ENCODE measurements at places on chromosomes 12 and 14.
A peak's percentile ranks its signal among the peaks of the same experiment; 100 is the strongest.

DNA sequence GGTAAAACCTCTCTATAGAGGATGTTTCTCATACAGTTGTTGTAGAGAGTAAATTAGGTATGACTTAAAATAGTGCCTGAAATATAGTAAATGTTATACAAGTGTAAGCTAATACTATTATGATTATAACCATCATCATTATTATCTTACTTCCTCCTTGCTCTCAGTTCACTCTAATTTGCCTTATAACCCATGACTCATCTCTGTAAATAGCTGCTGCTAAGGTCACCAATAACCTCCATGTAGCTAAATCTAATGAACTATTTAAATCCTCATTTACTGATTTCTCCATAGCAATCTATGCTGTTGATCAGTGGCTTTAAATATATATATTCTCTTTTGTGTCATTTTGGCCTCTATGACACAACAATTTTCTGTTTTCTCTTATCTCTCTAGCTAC lies 109.6 kb downstream of the RMST start:
- DNase-seq: no peak

DNA sequence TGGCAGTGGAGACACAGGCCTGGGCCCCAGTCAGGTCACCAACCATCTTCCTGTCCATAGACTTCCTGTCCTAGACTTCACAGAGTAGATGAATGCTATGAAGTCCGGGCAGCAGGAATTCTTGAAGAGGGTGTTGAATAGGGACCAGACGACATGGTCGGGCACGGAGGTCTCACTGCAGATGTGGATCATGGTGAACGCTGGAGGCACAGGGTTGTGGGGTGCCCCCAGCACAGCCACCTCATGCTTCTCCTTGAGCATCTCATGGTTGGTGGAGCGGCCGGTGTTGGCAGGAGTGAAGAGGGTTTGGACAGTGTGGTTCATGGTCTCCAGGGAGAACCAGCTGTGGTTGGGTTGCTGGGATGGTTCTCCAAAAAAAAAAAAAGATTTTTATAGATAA lies 55.8 kb upstream of the AMIGO2 start:
- DNase-seq: no peak

DNA sequence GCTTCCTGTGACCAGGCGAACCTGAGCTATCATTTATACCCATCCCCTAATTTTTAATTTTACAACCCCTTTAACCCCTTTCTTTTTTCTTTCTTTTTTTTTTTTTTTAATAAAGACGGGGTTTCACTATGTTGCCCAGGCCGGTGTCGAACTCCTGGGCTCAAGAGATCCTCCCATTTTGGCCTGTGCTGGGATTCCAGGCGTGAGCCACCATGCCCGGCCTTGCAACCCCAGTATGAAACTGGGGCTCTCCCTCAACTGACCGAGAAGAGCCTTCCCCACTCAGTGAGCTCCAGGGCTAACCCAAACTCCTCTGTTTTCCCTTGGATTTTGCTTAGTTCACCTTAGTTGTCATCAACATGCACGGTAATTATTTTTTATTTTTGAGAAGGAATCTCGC lies 992 bp downstream of the CPSF2 start:
- no peak for DNase-seq

DNA sequence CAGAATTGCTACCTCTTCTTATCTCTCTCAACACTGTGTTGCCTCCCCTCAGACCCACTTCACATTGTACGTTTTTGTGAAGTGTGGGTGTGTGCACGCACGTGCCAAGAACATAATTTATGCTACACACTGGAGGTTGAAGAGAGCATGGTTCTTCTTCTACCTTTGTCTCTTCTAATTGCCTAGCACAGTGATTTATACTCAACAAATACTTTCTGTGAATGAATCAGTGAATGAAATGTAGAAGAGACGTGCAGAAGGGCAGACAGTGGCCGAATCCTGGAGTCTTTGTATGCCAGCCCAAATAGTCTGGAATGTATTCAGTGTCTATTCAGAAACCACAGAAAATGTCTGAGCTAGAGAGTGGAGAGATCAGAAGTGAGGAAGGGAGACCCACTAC lies 4.6 kb upstream of the SAMD4A start:
- no peak for DNase-seq

DNA sequence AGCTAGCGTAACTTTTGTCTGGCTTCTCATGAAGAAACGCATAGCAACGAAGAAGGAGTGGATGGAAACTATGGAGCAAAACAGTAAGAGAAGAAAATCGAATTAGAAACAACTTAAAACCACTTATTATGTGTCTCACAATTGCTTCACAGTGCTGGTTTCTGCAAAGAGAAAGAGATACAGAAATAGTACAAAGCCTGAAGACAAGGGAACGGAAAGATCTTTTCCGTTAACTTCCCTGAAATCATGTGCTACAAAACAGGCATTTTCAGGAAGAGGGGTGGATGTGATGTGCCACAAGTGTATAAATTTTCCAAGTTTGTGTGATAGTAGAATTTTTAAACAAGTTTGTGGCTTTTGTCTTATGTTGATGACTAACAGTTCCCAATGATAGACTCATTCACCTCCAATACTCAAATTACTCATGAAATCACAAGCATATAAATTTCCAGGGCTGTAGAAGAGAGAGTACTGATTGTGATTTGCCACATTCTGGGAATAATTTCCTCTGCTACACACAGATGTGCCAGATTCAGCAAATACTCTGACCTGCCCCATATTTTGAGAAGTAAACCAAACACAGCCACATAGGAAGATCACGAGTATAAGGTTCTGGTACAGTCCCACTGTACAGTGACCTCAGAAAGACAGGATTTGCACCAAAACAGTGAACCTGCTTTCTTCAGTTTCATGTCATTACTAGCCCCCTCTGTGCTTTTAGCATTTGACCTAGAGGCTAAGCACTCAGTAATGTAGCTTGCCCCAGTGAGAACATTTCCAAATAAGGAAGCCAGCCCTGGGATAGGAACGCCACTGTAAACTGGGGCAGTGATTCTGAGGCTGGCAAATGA lies 41.4 kb upstream of the PPFIA2 start:
- DNase-seq: no peak

DNA sequence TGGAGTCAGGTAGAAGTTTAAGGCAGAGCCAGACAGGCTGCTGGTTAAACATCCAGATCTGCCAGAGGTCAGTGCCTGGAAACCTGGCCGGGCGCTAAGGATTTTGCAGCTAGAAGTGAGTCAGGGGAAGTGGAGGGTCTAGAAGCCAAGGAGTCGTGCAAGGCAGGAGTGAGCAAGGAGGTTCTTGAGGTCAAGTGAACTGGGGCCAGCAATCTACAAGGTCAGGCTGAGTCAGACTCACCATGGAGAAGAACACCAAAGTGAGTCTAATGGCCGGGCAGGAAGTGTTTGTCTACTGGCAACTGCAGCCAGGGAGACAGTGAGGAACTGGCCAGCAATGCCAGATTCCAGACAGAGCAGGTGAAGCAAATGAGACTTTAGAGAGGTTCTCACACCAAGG lies 628.2 kb downstream of the ETNK1 start:
- DNase-seq: no peak

DNA sequence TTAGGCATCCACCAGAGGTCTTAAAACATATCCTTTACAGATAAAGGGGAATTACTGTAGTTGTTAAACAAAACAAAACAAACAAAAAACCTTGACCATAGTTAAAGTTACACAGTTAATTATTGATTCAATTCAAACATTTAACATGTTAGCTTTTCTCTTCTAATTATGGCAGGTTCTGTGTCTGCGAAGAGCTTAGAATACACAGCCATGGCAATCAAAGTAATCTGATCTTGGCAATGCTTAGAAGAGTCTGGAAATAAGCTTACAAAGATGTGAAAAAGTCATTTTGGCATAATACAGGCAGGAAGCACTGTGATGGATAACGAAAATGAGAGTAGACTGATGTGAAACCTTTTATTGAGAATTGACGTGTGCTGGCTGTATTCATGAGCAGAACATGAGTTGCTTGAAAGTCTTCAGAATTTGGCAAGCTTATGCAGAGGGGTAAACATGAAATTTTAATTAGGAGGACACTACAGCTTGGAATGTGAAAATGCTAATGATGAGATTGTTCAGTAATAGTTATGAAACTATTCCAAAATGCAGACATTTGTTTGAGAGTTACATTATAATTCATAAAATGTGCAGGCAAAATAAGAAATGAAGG lies 629.6 kb downstream of the FSCB start:
- no peak for DNase-seq

- peak; percentile 83 for DNase-seq
These were observed 13.1 kb downstream of the JDP2 start for GRCh38 chr14:75440733-75441477.

DNA sequence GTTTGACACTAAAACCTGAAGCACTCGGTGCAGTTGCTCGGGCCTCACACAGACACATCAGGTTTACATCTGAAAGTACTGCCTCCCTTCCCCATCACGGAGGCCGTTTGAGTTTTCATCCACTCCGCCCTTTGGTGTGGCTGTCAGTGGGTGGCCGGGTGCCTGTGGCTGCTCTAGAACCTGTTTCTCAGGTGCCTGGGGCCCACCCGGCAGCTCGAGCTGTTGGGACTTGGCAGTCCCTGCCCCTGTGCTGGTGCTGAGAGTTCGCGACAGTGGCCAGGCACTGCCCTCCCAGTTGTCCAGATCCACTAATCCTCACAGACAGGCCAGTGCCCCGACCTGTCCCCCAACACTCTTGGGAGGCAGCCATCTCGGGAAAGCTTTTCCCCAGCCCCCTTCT lies 22.4 kb downstream of the XRCC3 start:
- DNase-seq: no peak

DNA sequence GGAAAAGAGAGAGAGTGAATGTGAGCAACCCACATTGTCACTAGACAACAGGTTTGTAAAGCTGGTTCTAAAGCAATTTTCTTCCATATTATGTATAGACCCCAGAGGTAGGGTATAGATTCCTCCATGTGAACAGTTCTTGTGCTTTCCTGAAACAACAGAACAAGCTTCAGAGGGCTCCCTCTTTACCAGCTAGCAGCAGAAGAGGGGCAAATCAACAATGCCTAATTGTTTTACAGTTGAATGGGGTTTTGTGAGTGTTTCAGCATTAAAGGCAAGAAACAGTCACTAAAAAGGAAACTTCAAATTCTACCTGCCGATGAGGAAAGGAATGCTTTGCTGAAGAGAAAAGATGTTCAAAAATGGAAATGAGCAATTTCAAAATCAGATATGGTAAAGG lies 341.2 kb upstream of the KITLG start:
- DNase-seq: no peak

DNA sequence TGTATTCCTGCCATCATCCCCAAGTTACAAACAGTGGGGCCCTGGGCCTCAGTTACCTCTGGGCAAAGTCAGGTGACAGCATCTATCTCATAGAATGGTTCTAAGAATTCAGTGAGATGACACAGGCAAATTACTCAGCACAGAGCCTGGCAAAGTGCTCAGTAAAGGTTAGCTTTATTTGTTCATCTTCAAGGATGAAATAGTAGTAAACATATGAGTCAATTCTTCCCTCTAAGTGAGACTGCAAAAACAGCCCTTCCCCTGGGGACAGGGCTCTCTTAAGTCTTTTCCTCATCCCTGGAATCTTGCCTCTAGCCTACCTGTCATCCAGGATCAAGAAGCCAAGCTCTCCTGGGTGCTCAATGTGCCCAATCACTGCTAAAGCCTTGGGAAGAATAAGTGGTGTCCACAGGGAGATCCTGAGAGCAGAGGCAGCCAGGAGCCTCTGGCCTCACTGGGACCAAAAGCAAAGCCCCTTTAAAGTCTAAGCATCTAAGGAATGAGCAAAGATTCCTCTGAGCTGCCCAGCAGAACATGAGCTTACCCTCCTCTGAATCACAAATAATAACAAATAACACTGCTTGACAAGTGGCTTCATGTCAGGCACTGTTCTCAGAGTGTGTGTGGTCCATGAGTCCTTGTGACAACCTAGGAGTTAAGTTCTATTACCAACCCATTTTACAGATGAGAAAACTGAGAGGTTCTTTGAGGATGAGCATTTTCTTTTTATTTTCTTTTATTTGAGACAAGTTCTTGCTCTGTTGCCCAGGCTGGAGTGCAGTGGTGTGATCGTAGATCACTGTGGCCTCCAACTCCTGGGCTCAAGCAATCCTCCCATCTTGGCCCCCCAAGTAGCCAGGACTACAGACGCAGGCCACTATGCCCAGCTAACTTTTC lies 12.1 kb downstream of the NUAK1 start:
- no peak for DNase-seq

DNA sequence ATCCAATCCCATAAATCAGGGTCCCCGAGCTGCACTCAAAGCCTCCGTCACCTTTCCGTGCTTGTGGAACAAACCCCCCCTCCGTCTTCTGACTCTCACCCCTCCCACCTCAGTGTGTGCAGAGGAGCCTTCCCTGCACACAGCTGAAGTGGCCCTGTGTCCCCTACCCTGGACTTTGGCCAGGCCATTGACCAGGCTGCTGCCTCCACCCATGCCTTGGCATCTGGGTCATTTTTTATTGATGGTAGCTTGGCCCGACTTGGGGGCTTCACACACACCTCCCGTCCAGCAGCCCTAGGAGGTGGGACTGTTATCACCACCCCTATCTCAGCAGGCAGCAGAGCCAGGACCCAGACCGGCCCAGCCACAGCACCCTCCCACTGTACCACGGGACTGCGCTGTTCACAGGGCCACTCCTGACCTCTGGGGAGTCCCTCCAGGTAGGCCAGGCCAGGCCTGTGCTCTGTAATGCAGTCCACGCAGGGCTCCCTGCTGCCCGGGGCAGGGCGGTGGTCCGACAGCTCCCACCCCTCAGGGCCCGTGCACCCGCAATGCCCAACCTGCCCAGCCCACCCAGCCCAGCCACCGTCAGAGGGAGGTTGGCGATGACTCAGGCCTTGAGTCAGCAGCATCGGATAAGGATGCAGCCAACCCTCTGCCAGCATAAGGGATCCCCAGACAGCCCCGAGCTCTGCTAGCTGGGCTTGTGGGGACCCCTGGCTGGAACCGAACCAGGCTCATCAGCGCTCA lies 9.2 kb upstream of the INF2 start:
- no peak for DNase-seq

DNA sequence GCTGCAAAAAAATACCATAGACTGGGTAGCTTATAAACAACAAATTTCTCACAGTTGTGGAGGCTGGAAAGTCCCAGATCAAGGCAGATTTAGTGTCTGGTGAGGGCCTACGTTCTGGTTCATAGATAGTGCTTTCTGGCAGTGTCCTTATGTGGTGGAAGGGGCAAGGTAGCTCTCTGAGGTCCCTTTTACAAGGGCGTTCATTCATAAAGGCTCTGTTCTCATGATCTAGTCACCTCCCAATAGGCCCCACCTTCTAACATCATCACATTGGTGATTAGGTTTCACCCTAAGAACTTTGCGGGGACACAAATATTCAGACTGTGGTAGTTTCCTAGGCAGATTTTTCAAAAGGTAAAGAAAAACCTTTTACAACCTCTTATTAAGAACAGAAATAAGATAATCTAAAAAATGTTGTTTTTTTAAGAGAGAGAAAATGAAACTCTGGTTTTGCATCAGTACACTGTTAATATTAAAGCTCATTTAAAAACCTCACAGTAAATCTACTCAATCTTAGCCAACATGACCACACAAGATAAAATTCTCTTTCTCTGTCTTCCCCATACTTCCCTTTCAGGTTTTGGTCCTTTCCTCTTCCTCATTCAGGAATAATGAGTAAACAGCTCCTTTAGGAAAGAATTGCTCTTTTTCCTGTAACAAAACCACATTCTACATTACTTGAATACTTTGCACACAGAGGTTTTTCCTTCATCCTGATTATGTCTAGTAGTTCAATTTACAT lies 117.5 kb downstream of the UNC79 start:
- DNase-seq: no peak

- no peak for DNase-seq
These were observed 204.9 kb downstream of the ZFP36L1 start for GRCh38 chr14:68587931-68588330.

GRCh38 chr12:5260591-5261086 lies 171.3 kb upstream of the NTF3 start:
- no peak for DNase-seq
